ENCODE measurements at places on chromosomes 1 and 21.

GRCh38 chr1:150829751-150830150, 21.7 kb upstream of the CTSK start:
- no peak overlapping the region for H3K4me3 ChIP-seq
- no peak overlapping the region for H3K27ac ChIP-seq
- H3K36me3 ChIP-seq, result peaks cover 9% of the 10 kb centered on the region

DNA sequence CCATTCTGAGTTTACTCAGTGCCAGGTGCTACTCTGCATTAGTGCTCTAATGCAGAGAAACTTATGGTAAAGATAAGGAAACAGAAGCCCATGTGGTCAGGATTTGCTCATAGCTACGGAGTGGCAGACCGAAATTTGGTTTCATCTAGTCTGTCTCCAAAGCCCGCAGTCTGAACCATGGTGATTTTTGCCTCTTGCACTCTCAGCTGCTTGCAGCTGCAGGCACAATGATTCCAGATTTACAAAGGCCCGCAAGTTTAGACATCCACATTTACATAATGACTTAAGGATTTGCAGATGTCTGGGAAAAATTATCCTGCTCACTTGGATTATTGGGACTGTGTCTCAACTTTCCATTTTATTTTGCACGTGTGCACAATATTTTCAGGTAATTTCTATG, 161.3 kb upstream of the KCNJ6 start:
- H3K36me3 ChIP-seq, result no peaks in the 10 kb centered on the region
- no peaks in the 10 kb centered on the region for H3K27me3 ChIP-seq
- H3K27ac ChIP-seq, result no peak overlapping the region
- H3K4me1 ChIP-seq, result no peaks in the 10 kb centered on the region
- H3K4me3 ChIP-seq, result no peak overlapping the region

- H3K4me3 ChIP-seq, result no peak overlapping the region
- H3K27me3 ChIP-seq, result no peaks in the 10 kb centered on the region
- no peaks in the 10 kb centered on the region for H3K36me3 ChIP-seq
- no peaks in the 10 kb centered on the region for H3K4me1 ChIP-seq
- H3K27ac ChIP-seq, result no peak overlapping the region
- no peak for DNase-seq
These were observed 38.7 kb downstream of the VTCN1 start for GRCh38 chr1:117171900-117172511.

GRCh38 chr1:12165342-12165741, 1.4 kb upstream of the TNFRSF1B start:
- DNase-seq, result no peak
- H3K27ac ChIP-seq, result no peak overlapping the region
- H3K36me3 ChIP-seq, result no peaks in the 10 kb centered on the region

DNA sequence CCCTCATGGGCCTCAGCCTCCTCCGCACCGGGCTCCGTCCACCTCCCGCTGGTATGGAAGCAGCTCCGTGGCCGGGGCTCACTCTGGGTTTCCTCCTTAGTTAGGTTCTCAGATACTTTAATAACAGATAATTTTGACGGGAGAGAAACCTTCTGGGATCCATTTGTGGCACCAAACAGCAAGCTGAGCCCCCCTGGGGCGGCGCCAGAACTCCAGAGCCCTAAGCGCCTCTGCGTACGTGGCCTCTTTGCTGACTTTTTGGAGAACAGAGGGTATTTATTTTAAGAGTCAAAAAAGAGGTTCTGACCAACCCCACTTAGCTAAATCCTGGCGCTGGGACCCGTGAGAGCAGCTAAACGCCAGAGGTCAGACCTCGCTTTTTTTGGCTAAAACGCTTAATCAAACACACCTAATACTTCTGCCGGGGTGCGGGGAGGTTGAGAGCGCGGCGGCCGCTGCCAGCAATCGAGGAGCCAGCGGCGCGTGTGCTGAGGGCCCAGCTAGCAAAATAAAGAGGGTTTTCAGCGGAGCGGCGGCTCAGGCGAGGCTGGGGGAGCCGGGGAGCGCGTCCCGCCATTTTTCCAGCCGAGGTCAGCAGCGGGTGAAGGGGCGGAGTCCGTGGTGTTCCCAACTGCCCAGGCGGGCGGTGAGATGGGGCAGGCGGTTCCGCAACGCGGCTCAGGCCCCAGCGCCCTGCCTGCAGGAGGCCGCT, 171.7 kb downstream of the PRDM16 start:
- DNase-seq, result no peak
- H3K27me3 ChIP-seq, result no peaks in the 10 kb centered on the region
- peak overlapping the region; percentile 79 for H3K27ac ChIP-seq
- no peaks in the 10 kb centered on the region for H3K36me3 ChIP-seq

All from aorta (tissue), 5 donors.